Right ventricle myocardium inferior (tissue), 1 donor: ENCODE measurements at places on chromosomes 3 and 15. TPM values are rescaled to one million over a fixed set of nuclear protein-coding genes. Genes with fewer than 3 reads are reported as not detected.

Gene UROC1
- total RNA-seq: not detected

Gene NEK10
- 9.8 TPM for total RNA-seq

Gene TM6SF1
- 5.0 TPM for total RNA-seq

Gene TMEM207
- not detected for total RNA-seq

Gene FGD5
- 16.5 TPM for total RNA-seq

Gene MNS1
- total RNA-seq: 1.0 TPM

Gene GUCA1C
- not detected for total RNA-seq

Gene SLC28A2
- total RNA-seq: not detected

Gene MINDY4B
- total RNA-seq: not detected

Gene NR1I2
- total RNA-seq: not detected

Gene FETUB
- total RNA-seq: not detected

Gene FSTL1
- 217 TPM for total RNA-seq

DNA sequence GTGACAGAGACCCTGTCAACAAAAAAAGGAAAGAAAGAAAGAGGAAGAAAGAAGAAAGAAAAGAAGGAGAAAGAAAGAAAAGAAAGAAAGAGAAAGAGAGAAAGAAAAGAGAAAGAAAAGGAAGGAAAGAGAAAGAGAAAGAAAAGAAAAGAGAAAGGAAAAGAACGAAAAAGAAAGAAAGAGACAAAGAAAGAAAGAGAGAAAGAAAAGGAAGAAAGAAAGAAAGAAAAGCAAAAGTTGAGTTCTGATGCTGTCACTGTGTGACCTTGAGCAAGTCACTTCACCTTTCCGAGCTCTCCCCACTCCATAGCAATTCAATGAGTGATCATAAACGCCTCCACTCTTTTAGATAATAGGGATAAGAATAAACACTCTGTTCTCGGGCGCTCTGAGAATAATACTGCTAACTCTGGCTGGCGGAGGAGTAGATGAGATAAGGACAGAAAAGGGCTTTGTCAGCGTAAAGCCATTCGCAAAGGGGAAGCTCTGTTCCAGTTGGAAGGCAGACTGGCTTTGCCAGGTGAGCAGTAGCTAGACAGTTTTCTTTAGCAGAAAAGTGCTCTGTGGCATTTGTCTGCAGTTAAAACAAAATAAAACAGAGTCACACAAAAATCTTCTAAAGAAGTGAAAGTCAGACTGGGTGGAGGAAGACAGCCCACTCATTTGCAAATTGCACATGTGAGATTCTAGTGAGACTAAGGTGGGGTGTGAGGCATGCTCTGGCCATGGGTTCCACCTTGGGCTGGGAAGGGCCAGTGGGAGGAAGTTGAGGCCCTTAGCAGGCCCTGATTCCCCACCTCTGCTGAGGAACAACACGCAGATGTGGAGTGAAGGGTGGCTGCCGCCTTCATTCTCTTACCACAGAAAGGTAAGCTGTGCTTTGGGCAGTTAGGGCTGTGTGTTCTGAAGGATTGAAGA lies 9.6 kb upstream of the FLNB start:
- no peak for DNase-seq

GRCh38 chr3:47715928-47716327 lies 65.8 kb downstream of the SMARCC1 start:
- DNase-seq: no peak

- no peak for DNase-seq
These were observed 21.8 kb downstream of the ATRIP start for GRCh38 chr3:48468329-48468731.

DNA sequence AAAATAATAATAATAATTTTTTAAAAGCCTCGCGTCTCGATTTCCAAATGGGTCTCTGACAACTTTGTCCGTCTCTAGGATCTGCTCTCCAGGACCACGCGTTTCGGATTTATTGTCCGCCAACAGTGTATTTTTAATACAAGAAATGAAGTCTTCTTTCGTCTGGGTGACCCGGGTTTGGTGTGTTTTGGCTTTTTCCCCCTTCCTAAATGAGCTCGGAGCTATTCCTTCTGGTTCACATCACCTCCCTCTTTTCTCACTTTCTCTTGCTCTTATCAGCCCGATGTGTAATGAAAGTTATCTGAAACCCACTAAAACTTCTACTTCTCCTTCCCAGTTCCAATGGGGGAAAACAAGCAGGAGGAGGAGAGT lies 516.7 kb downstream of the MECOM start:
- DNase-seq: no peak

- DNase-seq: no peak
These were observed 169.3 kb upstream of the LRRN1 start for GRCh38 chr3:3629911-3630310.

DNA sequence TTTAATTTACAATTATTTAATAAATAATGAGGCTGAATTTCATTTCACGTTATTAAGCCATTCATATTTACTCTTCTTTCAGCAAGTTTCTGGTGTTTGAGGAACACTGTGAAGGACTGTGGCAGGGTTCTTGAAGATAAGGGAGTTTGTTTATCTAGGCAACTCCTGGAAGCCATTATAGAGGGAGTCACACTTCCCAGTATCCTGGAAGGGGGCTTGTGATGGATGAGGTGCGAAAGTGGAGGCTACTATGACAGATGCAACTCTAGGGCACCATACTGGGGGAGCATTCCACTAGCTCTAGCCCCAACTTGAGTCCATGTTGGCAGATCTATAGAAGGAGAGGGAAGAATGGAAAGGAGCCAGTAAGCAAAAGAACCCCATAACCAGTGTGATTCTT lies 14.4 kb downstream of the CNOT10 start:
- no peak for DNase-seq

- peak; percentile 90 for DNase-seq
These were observed 443 bp upstream of the NR2F2 start for GRCh38 chr15:96330064-96330449.

DNA sequence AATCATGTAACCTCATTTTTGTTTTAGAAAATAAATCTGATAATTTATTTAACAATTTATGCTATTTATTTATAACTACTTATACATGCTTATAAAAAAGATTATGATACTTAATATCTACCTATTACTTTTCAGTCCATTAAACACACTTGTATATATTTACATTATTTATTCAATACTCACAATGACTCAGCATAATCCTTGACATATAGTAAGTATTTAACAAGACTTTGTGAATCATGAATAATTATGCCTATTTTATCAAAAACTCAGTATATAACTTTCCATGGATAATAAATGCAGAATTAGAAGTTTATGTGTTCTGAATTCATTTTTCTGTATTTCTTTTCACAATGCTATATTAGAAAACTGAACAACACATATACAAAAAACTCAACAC lies 266.0 kb upstream of the STAC start:
- DNase-seq: no peak

DNA sequence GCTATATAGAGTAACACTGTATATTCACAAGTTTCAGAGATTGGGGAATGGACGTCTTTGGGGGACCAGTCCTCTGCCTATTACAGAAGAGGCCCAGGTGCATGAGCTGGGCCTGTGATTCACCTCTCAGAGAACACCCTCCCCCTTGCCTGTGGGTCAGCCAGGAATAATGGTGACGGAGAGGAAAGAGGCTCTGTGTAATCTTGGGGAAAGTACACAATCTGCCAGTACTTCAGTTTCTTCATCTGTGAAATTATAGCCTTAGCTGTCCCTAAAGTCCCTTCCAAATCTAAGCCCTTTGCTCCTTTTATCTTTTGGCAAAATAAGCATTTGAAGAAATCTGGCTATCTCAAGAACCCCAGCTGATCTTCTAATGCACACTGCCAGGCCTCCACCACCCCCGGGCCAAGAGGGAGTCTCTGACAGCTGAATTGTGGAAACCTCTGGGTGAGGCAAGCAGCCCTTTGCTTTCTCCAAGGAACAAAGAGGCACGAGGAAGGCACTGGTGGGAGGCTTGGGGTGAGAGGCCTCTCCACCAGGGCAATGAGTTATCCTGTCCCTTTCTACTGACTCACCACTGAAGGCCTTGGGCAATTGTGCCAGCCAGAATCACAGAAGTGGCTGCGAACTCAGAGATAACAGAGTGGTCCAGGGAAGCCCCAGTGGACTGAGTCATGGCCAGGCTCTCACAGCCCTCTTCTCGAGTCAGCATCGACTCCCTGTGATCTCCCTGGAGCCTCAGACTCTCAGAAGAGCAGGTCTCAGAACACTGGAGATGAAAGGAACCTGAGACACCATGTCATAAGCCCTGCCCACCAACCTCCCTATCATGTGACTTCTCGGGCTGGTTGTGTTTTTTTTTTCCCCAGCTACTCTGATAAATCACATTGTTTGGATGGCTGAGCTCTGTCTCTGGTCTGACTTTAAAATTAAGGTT lies 31.8 kb downstream of the CCNL1 start:
- peak; percentile 66 for DNase-seq

DNA sequence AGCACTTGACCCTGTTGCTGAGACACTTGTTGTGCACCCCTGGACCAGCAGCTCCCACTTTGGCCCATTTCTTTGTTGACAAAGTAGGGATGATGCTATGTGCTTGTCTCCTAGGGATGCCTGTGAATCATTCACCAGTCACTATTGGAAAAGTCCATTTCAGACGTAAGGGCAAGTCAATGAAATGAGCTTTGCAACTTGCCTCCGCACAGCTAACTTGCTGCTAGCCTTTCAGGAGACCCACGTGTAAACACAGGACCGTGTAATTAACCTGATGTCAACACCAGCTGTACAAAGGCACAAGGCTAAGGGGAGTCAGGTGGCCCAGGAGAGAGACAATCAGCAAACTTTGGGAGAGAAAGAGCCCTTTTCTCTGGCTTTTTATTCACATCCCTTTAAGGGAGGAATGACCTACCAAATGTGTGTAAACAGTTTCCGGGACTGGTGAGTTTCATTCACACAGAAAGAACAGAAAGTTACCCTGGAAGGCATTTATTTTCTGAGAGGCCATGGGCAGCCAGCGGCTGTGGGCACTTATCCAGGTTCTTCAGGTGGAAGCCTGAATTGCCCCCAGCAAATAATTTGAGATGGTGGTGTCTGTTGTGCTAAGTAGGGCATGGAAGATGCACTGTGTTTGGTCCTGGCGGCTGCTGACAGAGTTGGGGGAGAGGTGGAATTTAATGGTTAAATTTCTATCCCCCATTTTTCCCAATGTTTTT lies 54.0 kb downstream of the TIPARP start:
- no peak for DNase-seq

- no peak for DNase-seq
These were observed 227.7 kb downstream of the FOXP1 start for GRCh38 chr3:71355862-71356261.

GRCh38 chr15:52185151-52185561 lies 6.0 kb downstream of the GNB5 start:
- DNase-seq: no peak

DNA sequence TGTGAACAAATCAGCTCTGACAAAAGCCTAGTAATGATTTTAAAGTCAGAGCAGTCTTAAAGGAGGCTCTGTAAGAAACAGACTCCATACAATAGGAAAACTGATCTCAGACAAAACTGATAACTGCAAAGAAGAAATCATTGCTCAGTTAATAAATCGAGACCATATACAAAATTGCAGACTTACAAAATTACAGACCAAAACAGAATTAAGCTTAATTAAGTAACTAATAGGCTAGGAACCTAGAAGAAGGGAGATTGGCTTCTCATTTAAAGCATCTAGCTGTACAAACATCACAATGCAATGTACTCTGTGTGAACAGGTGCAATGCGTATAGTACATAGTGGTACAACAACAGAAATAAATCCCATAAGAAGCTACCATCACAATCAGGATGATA lies 46.3 kb downstream of the ZBTB20 start:
- DNase-seq: no peak

- DNase-seq: no peak
These were observed 28.9 kb downstream of the IDH3A start for GRCh38 chr15:78178064-78178463.

- no peak for DNase-seq
These were observed 338.4 kb upstream of the FRG2C start for GRCh38 chr3:75325716-75326115.

DNA sequence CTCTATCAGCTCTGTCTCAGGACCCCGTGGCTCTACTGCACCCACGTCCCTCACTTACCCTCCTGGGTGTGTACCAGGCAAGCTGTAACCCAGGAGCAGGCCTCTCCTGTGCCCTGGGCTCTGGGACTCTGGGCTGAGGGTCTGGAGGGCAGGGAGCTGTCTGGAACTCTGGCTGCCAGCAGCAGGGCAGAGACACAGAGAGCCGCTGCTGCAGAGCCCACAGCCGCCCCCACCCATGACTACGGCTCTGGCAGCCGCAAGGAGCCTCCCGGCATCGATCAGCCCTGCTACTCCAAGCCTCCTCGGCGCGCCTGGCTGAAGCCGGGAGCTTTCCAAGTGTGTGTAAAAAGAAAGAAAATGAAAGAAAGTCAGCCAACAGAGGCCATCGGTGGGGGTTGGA lies 103.7 kb upstream of the ATP2B2 start:
- DNase-seq: no peak

GRCh38 chr3:64148955-64149653 lies 76.2 kb downstream of the PRICKLE2 start:
- DNase-seq: no peak

GRCh38 chr3:42663581-42664437 lies 10.3 kb downstream of the ZBTB47 start:
- DNase-seq: no peak

DNA sequence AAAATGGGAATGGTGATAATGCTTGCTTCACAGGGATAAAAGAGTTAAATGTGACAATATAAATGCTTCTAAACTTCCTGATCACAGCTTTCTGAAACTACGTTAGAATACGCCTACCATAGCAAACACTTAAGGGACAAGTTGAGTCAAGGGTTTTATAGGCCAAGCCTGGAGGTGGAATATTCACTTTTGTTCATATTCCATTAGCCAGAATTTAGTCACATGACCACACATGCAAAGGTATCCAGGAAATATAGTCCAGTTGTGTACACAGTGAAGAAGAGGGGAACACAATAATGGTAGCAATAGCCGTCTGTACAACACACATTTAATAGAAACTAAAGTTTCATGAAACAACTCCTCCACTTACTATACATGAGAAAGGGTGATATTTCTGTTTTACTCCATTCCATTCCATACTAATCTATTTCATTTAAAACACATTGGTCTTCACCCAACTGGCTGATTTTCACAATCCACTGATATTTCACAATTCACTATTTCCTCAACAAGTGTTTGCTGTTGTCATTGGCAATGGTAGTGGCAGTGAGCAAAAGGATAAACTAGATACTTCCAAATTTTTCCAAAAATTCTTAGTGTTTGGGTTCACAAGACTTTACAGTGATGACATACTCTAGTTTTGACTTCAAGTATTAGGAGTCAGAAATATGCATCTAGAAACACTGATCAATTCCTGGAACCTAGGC lies 270.9 kb downstream of the ERC2 start:
- DNase-seq: no peak

GRCh38 chr15:97654481-97655076 lies 305.9 kb upstream of the ARRDC4 start:
- no peak for DNase-seq

- DNase-seq: no peak
These were observed 58.3 kb upstream of the GADL1 start for GRCh38 chr3:30952786-30953185.

- DNase-seq: no peak
These were observed 353.4 kb upstream of the TBL1XR1 start for GRCh38 chr3:177550667-177551066.

DNA sequence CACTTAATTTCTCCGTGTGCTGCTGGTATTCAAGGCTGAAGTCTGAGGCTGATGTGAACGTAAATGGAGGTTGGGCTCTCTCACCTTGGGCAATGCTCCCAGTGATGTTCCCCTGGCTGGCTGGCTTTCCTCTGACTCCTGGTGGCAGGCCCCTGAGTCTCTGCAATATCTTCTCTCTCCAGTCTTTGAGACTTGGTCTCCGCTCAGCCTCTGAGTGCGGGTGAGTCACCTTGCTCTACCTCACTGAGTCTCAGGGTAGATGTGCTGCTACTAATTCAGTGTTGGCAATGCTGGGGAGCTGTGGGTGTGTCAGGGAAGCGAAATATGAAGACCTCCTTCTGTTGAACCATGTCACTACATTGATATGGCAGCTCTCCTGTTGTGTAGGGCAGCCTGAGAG lies 31.3 kb upstream of the TRIM59 start:
- no peak for DNase-seq
